ENCODE measurements at places on chromosomes 5 and 9.

GRCh38 chr9:91307279-91307678, 54.4 kb downstream of the AUH start:
- DNase-seq, result no peak

GRCh38 chr5:160071516-160071915, 47.7 kb downstream of the PWWP2A start:
- no peak for DNase-seq

DNA sequence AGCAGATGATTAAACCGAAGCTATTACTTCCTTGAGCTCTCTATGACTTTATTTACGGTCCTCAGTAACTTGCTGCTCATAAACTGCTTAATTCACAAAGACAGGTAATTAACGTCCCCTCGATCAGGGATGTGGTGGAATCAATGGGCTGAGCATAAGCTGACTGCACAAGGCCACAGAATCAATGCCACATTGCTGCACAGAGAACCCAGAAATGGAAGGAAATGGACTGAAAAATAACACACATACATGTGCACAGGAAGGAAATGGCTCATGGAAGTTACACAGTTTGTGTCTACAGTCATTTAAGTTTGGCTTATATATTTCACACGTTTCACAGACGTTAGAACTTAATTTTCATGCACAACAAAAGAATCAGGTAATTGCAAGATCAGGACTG, 118.3 kb upstream of the KLF9 start:
- DNase-seq, result no peak

- DNase-seq, result no peak
Measured at GRCh38 chr5:59891962-59892643, 1.4 kb downstream of the PDE4D start.

- DNase-seq, result no peak
Measured at GRCh38 chr5:10447041-10447440, 5.4 kb downstream of the ROPN1L start.

DNA sequence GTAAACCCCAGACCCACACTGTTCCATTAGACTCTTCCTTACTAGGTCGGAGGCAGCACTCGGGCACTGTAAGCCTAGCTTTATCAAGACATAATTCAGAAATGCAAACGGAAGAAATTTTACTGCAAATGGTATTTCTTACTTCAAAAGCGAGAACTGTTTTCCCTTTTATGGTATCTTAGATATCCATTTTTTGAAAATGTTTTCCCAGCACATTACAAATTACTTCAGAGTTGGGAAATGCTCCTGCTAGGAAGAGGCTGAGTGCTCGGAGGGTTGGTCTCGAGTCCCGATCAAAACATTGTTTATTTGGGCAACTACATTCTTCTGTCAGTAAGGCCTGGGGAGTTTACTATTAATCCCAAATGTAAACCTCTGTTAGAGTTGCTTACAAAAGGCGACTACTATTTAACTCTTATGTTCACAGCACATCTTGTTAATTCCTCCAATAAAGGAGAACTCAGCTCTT, 332.9 kb downstream of the CWC27 start:
- no peak for DNase-seq

DNA sequence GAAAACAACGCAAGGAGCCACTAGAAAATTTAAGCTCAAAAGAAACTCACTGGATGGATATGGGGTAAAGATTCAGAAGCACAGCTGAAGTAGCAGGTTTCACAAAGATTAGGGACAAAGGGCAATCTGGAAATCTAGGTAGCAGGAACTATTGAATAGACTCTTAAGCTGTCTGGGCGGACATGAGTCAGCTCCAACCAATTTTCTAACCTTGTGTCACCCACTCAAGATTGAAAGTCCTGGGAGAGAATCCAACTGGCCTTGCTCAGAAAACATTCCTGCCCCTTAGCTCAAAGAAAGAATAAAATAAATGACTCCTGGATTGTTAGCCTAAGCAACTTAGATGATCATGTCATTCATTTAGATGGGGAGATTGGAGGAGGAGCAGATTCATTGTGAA, 69.2 kb downstream of the STK32A start:
- no peak for DNase-seq

DNA sequence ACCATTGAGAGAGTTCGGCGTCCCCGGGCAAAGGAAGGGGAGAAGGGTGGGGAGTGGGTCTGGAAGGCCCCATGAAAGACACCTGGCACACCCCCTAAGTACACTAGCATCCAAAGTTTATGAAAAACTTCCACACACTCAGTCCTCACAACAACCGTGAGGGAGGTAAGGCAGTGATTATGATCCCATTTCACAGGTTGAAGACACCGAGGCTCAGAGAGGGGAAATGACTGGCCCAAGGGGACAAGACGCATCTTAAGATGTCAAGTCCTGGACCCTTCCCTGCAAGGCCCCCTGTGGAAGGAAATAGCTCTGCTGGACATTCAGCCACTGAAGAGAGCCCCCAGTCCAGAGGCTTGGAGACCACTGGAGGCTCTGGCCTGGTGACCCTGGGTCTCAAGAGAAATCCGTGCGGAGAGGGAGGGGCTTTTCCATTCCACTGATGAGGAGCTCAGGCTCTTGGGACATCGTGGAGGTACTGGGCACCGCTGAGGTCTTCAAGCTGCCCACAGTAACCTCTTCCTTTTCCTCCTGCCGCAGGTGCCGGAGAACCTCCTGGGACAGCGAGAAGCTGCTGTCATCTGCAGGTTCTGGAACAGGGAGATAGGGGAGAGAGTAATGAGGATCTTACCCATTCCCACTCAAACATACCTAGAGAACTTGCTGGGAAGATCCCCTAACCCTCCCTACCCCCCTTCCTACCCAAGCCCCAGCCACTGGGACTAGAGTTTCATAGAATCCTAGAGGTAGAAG, 5.2 kb downstream of the SMIM33 start:
- no peak for DNase-seq

GRCh38 chr5:135034236-135034962, 371 bp upstream of the PITX1 start:
- DNase-seq, result no peak

DNA sequence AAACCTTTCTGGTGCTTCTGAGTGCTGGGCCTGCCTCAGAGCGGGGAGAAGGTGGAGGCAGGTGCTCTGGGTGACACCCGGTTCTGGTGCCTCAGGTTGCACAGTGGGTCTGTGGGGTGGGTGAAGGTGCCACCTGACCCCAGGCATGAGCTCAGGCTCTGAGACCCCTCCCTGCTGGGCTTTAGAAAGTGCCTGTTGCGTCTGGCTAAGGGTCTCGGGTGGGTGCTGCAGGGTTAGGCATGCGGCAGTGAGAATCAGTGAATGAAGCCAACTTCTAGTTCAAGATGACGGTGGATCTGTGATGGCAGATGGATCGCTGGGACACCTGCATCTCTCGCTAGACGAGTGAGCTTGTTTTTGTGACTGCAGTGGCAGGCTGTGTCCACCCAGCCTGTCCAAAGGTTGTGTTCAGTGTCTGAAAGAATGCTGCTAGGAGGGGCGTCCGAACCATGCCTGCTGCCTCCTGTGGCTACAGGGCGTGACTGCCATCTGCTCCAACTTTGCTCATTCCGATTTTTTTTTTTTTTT, 5.0 kb downstream of the SQSTM1 start:
- no peak for DNase-seq

GRCh38 chr9:105242557-105242956, 1.9 kb upstream of the SLC44A1 start:
- no peak for DNase-seq

DNA sequence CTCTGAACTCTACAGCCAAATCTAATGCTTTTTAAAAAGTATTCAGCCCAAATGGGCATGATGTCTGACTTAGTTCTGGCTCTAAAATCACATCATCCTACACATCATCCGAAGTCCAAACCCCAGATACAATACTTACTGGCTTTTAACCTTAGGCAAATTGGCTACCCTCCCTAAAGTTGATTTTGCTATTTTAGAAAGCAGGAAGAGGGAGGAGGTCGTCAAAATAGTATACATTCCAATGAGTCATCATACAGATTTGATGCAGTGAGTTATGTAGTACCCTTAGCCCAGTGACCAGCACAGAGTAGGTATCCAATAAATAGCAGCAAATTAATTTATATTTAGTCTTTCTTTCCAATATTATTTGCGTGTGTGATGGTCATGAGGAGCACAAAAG, 582.0 kb upstream of the TUSC1 start:
- DNase-seq, result no peak

DNA sequence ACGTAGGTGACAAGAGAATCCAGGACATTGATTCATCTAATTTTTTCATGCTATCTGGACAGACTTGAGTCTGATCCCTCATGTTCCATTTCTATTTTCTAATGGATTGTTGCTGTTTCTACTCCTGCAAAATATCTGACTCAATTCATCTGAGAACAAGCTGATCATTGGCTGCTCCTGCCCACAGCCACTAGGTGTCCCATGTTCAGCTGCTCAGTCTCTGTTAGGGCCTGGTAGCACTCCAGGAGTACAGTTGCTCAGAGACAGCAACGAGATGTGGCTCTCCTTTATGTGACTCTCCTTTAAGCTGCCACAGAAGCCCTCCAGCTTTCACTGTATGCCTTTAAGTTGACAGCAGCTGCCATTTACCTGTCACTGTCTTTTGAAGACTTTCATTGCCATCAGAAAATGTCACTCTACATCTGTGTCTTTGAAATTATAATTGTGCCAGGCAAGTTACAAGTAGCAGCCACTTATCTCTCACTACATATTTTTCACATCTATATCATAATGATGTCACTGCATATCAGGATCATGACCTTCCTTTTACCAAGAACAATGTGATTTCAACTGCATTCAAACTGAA, 1944.2 kb upstream of the NUDT12 start:
- no peak for DNase-seq

DNA sequence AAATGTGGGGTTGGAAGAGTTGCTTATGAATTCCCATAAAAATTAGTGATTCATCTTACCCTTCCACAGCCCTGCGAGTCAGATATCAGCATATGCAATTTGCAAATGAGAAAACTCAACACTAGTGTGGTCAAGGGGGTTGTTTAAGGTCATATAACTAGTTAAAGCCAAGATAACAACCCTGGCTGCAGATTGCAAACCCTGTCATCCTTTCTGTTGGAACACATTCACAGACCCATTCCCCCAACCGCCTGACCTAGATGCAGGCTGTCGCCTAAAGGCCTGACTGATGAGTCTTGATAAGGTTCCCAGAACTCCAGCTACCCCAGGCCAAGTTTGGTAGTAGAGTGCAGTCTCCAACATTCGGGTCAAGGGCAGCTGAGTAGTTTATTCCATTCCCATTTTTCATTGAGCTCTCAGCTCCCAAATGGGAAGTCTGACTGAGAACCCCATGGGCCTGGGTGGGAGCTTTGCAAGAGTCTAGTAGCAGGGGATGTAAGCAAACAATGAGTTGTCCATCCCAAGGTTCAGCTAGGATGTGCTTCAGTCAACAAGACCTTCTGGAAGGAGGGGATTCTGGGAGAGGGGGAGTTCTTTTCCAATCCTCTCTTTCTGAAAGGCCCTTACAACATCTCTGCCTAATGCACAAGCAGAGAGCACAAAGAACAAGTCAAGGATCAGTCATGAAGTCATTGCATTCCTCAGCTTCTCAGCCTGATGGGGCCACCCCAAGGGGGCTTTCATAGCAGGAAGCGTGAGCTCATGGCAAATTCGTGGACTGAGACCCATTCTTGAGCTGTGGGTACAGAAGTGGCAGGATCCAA, 40.3 kb downstream of the ADAM19 start:
- DNase-seq, result no peak

DNA sequence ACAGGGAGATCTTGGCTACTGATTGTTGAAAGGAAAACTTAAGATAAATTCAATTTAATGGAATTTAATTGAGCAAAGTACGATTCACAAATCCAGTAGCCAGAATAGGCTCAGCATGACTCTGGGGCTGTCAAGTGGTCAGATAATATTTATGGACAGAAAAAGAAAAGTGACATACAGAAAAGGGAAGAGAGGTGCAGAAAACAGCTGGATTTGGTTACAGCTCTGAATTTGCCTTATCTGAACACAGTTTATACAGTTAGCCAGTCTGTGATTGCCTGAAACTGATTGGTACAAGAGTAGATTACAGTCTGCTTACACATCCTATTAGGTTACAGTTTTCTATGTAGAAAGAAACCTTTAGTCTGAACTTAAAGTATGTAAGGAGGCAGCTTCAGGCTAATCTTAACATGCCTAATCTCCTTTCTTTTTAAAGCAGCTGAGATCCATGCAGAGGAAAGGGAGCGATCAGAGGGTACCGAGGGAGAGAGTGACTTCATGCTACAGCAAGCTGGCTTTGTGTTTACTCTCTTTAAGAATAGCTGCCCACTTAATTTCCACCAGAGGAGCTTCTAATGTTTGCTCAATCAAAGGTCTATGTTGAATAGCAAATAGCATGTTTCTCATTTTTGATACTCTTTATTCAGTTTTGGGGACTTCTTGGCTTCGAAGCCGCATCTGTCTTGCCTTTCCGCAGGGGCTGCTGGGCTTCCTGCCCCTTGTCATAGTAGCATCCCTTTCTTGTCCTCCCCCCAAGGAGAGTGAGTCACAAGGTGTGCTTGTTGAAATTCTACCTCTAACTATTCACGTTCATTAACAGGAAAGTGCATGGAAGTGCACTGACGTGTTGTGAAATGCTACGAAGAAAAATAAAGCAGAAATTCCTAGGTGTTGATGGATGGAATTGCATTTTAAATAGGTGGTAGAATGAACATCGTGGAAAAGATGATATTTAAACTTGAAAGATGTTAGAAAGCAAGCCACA, 761.2 kb downstream of the TAF11L14 start:
- no peak for DNase-seq

DNA sequence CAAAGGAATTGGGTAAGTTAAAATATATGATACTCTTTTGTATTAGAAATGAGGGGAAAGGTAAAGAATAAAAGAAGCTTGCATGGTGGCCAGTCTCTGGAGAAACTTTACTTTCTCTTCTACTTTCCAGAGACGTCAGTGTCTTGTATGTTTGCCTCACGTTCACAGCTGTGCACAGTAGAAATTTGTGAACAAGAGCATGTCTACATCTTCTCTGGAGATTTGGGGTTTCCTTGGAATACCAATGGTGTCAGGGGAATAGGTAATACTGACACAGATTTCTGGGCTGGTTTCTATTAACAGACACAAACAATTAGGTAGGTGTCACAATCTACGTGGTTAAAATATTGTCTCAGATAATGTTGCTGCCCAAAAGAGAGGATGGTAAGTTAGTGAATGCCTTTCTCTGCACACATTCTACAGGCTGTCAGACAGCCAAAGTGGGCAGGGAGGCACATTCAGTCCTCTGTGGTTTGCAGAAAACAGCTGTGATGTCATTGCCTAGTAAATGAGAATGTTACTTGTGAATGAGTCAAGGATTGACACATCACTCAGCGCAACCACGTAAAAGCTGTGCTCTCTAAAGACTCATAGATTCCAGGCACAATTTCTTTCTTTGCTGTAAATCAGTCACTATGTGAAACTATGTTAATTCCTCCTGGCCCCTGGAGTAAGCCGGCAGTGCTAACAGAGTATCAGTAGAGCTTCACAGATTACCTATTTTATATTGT, 397.1 kb downstream of the MAN2A1 start:
- DNase-seq, result no peak

DNA sequence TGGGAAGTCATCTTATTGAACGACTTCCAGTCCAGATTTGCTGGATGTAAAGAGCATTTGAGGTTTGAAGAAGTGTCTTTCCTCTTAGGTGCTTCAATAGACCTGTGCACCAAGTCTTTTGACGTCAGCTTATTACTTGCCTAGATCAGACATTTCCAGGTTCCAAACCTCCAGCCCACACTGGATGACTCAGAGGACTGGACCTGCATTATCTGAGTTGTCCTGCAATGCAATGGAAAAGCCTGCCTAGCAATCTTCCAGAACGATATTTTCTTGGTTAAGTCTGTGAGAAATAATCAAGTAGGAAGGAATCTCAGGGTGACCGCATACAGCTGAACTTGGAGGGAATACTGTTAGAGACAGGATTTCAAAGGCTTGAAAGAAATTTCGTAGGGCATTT, 147.2 kb upstream of the MOCS2 start:
- no peak for DNase-seq

All from activated T-helper 1 cell treated with Interleukin-2 at 50 U/mL for 16 hours (primary cell).